ENCODE measurements at places on chromosomes 12 and 14. TPM values are rescaled to one million over a fixed set of nuclear protein-coding genes. Genes with fewer than 3 reads are reported as not detected.

The LMNTD1 gene
- total RNA-seq: 0.33 TPM

The KCNH5 gene
- not detected for total RNA-seq

GRCh38 chr12:63047146-63047545, 103.9 kb downstream of the AVPR1A start:
- DNase-seq: no peak

DNA sequence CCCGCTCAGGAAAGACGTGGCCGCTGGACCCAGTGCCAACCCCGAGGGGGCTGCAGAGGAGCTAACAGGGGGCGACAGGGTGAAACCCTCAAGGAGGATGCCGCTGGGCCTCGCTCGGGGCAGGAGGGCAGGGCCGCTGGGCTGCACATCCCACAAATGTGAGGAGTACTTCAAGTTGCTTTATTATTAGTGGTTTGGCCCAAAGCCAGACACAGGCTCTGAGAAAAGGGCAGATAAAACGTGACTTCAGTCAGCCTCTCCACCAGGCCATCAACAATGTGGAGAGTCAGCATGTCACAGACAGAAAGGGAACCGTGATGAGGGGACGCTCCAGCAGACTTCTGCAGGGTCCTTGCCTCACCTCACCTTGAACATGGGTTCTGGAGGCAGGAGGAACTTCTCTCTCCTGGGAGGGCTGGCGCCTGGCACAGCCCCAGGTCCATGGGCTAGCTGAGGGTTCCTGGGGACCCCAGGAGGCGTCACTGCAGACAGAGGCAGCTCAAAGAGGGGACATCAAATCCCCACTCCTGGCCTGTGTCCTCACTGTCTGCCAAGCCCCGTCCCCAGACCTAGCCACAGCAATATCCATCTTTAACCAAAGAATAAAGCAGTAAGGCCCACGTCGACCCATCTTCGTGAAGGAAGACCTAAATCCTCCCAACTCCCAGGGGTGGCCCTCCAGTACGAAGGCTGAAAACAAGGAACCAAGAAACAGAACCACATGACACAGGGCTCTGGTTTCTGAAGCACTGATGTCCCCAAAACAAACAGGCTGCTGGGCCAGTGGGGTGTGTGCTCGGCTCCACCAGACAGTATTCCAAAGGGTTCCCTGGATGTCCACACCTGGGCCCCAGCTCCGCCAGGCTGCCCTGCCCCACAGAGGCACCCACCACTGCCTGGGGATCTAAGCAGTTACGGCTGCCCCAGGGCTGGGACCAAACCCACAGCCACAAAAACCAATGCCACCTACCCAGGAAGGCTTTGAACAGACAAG, 35.1 kb downstream of the CCDC85C start:
- DNase-seq: no peak

DNA sequence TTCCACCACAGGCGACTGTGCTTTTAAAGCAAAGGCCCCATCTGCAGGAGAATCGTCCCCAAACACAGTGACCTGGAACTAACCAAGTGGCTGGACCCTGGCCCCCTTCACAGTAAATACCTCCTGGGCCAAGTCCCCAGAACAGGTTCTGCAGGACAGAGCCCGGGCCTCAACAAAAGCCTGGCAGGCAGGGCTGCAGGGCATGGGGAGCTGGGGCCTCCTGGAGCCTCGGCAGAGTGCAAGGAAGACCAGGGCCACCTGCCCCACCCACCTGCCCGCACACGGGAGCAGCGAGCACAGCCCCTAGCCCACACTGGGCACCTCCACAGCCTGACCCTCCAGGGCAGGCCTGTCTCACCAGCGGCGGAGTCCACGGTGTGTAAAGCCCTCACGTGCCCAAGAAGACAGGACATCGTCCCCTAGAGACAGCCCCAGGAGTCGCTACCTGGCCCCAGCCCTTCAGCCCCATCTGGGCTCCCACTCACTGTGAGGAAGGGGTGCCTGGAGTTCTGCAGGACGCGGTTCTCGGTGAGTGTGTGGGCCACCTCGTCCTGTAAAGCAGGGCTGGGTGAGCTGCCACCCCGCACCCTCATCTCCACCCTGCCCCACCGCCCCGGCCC, 21.0 kb downstream of the AKT1 start:
- no peak for DNase-seq

Data from mammary epithelial cell (primary cell).